Nephron progenitor cell (in vitro differentiated cells): ENCODE measurements at places on chromosomes 4 and X.

DNA sequence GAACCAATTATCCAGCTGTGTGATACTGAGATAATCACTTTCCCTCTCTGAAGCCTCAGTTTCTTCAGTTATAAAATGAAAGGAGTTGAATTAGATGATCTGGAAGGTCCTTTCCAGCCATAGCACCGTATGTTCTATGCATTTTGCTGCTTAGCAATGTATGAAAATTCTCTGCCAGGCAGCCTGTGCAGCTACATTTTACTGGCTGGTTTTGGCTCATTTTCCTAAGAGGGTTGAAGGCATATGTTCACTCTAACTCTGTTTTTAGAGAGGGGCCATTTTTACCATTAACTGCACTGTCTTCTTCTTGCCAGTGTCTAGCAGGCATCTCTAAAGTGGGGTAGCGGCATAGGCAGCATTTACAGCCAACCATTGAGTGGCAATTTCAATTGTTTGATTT is 26.1 kb downstream of the TRPC5 start:
- no peak overlapping the region for H3K27ac ChIP-seq
- H3K27me3 ChIP-seq = peaks cover 4% of the 10 kb centered on the region
- DNase-seq = no peak
- H3K4me1 ChIP-seq = no peaks in the 10 kb centered on the region
- H3K36me3 ChIP-seq = no peaks in the 10 kb centered on the region

DNA sequence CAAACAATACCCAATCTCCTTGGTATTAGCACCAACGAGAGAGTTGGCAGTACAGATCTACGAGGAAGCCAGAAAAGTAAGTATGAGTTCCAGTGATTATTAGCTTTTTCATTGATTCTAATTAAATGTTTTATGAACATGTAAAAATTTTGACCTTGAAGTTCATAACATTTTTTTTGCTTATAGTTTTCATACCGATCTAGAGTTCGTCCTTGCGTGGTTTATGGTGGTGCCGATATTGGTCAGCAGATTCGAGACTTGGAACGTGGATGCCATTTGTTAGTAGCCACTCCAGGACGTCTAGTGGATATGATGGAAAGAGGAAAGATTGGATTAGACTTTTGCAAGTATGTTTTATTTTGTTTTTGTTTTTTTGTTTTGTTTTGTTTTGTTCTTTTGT is 10.1 kb downstream of the DDX3X start:
- H3K27ac ChIP-seq = no peak overlapping the region

DNA sequence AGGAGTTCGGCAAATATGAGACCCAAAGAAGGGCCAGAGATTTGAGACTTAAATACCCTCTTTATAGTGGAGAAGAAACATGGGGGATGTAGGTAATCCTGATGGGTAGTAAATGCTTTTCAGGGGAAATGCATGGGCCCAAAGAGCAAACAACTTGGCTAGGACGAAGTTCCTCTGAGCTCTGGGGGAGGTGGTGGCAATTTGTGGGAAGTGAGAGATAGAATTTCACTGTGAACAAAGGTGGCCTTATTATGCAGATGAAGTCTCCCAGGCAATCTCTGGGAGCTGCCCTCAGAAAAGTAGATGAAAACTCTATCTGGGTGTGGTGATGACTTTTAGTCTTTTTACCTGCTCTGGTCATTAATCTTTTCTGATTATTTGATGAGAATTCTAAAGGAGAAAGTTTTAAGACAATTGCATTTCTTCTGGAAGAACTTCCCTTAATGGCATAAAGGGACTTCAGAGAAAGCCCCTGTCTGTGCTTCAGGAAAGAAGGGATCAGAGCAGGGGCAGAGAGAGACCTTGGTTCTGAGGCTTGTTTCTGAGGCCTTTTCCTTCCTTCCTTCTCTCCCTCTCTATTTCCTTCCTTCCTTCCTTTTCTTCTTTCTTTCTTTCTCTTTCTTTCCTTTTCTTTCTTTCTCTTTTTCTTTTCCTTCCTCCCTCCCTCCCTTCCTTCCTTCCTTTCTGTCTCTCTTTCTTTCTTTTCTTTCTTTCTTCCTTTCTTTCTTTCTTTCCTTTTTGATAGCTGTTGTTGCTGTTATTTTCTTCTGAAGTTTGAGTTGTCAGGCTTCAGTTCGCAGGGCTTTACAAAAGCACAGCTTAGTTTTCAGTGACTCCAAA is 37.5 kb upstream of the MAOA start:
- H3K4me1 ChIP-seq = peaks cover 41% of the 10 kb centered on the region
- H3K27ac ChIP-seq = peak overlapping the region; percentile 60
- peak overlapping the region; percentile 23 for H3K4me3 ChIP-seq
- no peaks in the 10 kb centered on the region for H3K36me3 ChIP-seq
- H3K27me3 ChIP-seq = peaks cover 3% of the 10 kb centered on the region

DNA sequence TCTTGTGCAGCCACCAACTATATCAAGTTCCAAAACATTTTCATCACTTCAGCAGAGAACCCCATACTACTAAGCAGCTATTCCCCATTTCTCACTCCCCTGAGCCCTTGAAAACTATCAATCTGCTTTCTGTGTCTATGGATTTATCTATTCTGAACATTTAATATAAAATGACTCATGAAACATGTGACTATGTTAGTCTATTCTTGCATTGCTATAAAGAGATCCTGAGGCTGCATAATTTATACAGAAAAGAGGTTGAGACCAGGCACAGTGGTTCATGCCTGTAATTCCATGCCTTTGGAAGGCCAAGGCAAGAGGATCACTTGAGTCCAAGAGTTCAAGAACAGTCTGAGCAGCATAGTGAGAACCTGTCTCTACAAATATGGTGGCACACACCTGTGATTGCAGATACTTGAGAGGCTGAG is 10.6 kb upstream of the C1QTNF7 start:
- H3K36me3 ChIP-seq = no peaks in the 10 kb centered on the region
- no peak overlapping the region for H3K4me3 ChIP-seq
- peaks cover 12% of the 10 kb centered on the region for H3K4me1 ChIP-seq
- no peak for DNase-seq

GRCh38 chr4:174084981-174085380 is 198.5 kb downstream of the FBXO8 start:
- H3K36me3 ChIP-seq = no peaks in the 10 kb centered on the region
- no peak for DNase-seq
- H3K4me1 ChIP-seq = peaks cover 34% of the 10 kb centered on the region
- peaks cover 8% of the 10 kb centered on the region for H3K27me3 ChIP-seq
- no peak overlapping the region for H3K4me3 ChIP-seq
- no peak overlapping the region for H3K27ac ChIP-seq

- no peaks in the 10 kb centered on the region for H3K4me1 ChIP-seq
- H3K27ac ChIP-seq = no peak overlapping the region
- peaks cover 45% of the 10 kb centered on the region for H3K36me3 ChIP-seq
- no peak for DNase-seq
- H3K27me3 ChIP-seq = no peaks in the 10 kb centered on the region
- H3K4me3 ChIP-seq = no peak overlapping the region
Measured at GRCh38 chrX:72461766-72462165, 110.9 kb downstream of the HDAC8 start.

DNA sequence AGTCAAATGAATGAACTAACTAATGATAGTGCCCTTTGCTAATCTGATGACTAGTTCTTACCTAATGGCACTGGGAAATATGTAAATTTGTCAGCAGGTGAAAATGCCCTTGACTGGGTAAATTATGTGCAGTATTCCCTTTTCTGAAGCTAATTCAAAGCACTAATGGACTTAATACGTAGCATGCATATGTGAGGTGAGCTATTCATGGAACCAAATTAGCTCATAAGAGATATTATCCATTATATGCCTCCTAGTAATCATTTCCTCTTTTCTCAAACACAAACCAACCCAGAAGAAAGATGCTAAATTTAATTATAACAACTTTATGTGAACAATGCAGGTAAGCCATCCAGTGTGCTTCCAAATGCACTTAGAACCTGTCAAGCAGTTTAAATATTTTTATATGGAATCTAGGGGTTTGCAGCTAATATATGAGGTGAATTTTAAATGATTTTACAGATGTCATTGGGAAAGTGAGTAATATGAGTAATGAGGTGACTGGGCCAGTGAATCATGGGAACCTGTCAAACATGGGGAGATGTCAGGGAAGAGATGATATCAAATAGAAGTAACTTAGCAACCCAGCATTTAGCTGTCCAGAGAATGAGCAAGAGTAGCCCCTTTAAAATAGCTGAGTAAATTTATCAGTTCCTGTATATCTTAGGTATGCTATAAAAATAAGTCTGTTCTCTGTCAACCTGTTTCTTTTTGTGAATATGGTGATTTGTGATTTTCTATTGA is 315.0 kb downstream of the AFF2 start:
- H3K27me3 ChIP-seq = no peaks in the 10 kb centered on the region
- no peak overlapping the region for H3K27ac ChIP-seq
- H3K4me1 ChIP-seq = peaks cover 10% of the 10 kb centered on the region
- no peaks in the 10 kb centered on the region for H3K36me3 ChIP-seq
- DNase-seq = no peak

DNA sequence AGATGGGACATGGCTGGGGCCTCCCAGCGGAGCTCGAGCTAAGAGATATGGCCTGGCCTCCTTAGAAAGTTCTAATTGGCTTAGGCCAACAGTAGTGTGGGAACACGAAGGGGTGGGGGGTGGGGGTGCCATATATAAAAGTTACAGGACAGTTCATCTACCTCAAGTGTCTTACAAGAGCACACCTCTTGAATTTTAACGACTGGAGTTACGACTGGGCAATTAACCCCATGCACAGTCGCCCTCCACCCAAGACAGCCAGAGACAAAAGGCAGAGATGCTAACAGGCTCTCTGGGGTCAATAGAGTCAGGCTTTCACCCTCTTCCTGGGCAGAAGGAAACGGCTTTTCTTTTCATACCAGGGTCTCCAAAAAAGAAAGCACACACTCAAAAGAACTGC is 302.2 kb downstream of the BCOR start:
- no peak for DNase-seq
- H3K36me3 ChIP-seq = no peaks in the 10 kb centered on the region
- peaks cover 39% of the 10 kb centered on the region for H3K27me3 ChIP-seq
- H3K27ac ChIP-seq = peak overlapping the region; percentile 30
- H3K4me1 ChIP-seq = peaks cover 25% of the 10 kb centered on the region
- no peak overlapping the region for H3K4me3 ChIP-seq

DNA sequence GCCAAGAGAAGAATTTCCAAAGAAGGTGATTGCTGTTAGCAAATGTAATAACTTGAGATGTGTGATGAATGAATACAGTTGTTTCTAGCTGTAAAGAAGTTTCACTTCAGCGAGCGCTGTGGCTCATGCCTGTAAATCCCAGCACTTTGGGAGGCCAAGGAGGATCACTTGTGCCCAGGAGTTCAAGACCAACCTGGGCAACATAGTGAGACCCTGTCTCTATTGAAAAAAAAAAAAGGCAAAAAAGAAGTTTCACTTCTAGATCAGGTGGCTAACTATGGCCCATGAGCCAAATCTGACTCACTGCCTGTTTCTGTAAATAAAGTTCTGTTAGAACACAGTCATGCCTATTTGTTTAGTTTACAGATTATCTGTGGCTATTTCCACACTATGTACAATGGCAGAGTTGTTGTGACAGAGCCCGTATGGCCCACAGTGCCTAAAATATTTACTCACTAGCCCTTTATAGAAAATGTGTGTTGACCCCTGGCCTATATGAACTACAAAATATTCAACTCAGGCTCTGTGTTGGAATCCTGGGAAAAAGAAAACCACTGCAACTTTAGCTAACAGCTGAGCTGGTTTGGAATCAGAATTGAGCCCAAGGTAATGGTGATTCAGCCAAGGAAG is 54.1 kb upstream of the PRPS1 start:
- H3K27me3 ChIP-seq = no peaks in the 10 kb centered on the region
- H3K4me3 ChIP-seq = no peak overlapping the region
- peaks cover 4% of the 10 kb centered on the region for H3K4me1 ChIP-seq

- no peaks in the 10 kb centered on the region for H3K4me1 ChIP-seq
- H3K36me3 ChIP-seq = no peaks in the 10 kb centered on the region
- DNase-seq = no peak
- H3K4me3 ChIP-seq = no peak overlapping the region
Measured at GRCh38 chrX:77793946-77794345, 7.9 kb upstream of the ATRX start.

DNA sequence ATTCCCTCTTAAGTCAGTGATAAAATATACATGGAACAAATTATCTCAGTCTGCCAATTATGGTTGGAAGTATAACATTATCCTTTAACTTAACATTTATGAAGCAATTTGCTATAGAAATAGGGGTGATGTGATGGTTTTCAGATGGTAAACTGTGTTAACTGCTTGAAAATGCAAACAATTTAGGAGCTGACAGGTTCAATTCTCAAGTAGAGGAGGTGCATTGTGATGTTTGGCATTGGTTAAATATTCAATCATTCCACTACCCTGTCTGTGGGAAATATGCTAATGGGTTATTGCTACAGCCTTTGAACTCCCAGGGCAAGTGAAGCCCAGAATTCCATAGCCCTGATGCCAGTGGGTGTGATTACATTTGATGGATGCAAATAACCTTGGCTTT is 243.4 kb upstream of the GK2 start:
- no peak overlapping the region for H3K4me3 ChIP-seq
- peaks cover 4% of the 10 kb centered on the region for H3K27me3 ChIP-seq
- no peak for DNase-seq
- H3K27ac ChIP-seq = no peak overlapping the region
- peaks cover 20% of the 10 kb centered on the region for H3K4me1 ChIP-seq

- H3K27me3 ChIP-seq = no peaks in the 10 kb centered on the region
- H3K4me3 ChIP-seq = no peak overlapping the region
- H3K36me3 ChIP-seq = no peaks in the 10 kb centered on the region
- DNase-seq = no peak
- H3K27ac ChIP-seq = no peak overlapping the region
Measured at GRCh38 chrX:122567911-122568310, 616.2 kb upstream of the GRIA3 start.

GRCh38 chr4:163473576-163473975 is at the start of gene TKTL2:
TKTL2 (minus strand) TSS chr4:163473754; CDS start chr4:163473734, 20 bp downstream.
- H3K4me1 ChIP-seq = no peaks in the 10 kb centered on the region
- no peaks in the 10 kb centered on the region for H3K36me3 ChIP-seq
- H3K27ac ChIP-seq = no peak within 1 kb of the TSS
- no peaks in the 10 kb centered on the region for H3K27me3 ChIP-seq

GRCh38 chrX:34426334-34426733 is 230.8 kb downstream of the TMEM47 start:
- H3K4me3 ChIP-seq = no peak overlapping the region
- no peaks in the 10 kb centered on the region for H3K27me3 ChIP-seq
- H3K4me1 ChIP-seq = no peaks in the 10 kb centered on the region
- H3K36me3 ChIP-seq = no peaks in the 10 kb centered on the region
- H3K27ac ChIP-seq = no peak overlapping the region

GRCh38 chrX:9635803-9636202 is 129.8 kb downstream of the GPR143 start:
- H3K36me3 ChIP-seq = peaks cover 40% of the 10 kb centered on the region
- H3K4me3 ChIP-seq = no peak overlapping the region
- no peaks in the 10 kb centered on the region for H3K4me1 ChIP-seq
